Lower leg skin (tissue), 4 donors: ENCODE measurements at places on chromosomes 2 and 18.
A peak's percentile ranks its signal among the peaks of the same experiment; 100 is the strongest.

DNA sequence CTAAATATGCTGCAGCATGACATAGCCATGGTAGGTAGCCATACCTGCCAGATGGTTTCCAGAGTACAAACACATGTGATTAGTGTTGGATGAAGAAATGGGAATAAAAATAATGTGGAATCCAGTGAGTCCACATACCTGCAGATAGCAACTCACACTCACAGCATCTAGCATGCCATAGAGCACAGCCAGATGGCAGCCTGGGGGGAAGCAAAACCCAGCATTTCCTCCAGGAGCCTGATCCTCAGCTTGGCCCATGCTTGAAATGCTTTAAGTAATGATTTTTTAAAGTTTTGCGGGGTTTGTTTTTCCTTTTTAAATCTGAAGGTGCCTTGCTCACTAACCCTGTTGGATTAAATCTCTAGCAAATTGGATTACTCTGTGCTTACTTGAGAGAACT, 535.1 kb downstream of the STK39 start:
- no peak for DNase-seq

DNA sequence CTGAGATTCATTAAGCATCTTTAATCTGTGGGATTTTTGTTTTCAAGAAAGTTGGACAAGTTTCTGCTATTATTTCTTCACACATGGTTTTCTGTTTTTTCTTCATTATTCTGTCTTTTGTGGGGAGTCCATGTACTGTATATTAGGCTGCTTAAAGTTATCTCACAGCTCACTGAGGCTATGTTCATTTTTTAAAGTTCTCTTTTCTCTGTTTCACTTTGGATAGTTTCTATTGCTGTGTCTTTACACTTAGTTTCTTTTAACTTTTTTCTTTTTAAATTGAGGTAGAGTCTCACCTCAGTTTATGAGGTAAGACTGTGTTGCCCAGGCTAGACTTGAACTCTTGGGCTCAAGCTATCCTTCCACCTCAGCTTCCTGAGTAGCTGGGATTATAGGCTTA, 8.6 kb downstream of the OSBPL6 start:
- DNase-seq: no peak

GRCh38 chr2:170863087-170863486, 46.4 kb downstream of the GAD1 start:
- DNase-seq: no peak

- DNase-seq: no peak
These were observed 114.0 kb upstream of the SLC39A10 start for GRCh38 chr2:195543063-195543462.

- no peak for DNase-seq
These were observed 6.5 kb downstream of the IL1B start for GRCh38 chr2:112829961-112830681.

- DNase-seq: no peak
These were observed 652.7 kb downstream of the DCDC2C start for GRCh38 chr2:4356109-4356508.

- DNase-seq: no peak
These were observed 150.8 kb downstream of the PXDN start for GRCh38 chr2:1593371-1594122.

DNA sequence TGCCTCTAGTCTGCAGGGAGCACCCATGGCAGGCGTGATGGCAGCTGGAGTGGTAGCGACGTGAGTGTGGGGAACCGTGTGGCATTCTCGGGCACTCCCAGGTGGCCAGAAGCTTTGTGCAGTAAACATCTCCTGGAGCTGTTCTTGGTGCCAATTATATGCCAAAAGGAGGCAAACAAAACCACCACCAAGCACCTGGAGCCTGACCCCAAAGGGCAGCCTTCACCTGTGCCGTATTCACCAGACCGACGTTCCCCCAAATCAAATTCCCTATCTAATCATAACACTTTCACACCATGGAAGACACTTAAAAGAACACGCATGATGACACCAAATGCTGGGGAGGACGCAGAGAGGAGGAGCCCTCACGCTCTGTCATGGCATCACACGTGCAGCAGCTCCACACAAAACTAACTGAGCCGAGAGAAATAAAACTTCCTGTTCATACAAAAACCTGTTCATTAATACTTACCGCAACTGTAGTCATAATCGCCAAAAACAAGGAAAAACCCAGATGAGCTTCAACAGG, 123.6 kb downstream of the EIPR1 start:
- no peak for DNase-seq

- no peak for DNase-seq
These were observed 103.4 kb upstream of the TMEM18 start for GRCh38 chr2:780581-780980.

DNA sequence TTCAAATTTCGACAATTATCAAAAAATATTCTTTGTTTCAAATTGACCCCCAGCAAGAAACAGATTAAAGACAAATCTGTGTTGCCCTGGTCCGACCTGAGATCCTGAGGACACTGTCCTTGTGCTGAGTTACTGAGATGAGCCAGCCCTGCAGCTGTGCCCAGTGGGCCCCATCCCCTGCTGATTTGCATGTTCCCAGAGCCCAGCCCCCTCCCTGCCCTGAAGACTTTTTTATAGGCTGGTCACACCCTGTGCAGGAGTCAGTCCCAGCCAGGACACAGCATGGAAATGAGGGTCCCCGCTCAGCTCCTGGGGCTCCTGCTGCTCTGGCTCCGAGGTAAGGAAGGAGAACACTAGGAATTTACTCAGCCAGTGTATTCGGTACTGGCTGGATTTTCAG, 31.4 kb upstream of the ZNG1B start:
- DNase-seq: no peak

DNA sequence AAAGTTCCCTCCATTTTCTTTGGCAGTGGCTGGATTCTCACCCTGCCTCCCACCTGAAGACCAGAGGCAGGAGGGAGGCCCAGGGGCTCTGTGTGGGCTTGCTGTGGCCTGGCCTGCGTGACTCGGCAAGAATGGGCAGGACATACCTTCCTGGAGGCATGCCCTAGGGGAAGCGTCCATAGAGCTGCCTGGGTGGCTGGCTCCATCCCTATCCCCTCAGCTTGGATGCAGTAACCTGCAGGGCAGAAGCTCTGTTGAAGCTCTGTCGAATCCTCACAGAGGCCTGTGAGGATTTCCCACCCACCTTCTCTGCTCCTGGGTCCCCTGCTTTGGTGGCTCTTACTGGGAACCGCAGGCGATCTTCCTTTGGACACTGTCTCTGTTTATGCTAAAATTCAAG, 1.3 kb upstream of the PRSS56 start:
- no peak for DNase-seq

- no peak for DNase-seq
These were observed 235.1 kb downstream of the SEPTIN10 start for GRCh38 chr2:109378682-109379081.

- no peak for DNase-seq
These were observed 150.4 kb downstream of the PTH2R start for GRCh38 chr2:208556983-208557484.

DNA sequence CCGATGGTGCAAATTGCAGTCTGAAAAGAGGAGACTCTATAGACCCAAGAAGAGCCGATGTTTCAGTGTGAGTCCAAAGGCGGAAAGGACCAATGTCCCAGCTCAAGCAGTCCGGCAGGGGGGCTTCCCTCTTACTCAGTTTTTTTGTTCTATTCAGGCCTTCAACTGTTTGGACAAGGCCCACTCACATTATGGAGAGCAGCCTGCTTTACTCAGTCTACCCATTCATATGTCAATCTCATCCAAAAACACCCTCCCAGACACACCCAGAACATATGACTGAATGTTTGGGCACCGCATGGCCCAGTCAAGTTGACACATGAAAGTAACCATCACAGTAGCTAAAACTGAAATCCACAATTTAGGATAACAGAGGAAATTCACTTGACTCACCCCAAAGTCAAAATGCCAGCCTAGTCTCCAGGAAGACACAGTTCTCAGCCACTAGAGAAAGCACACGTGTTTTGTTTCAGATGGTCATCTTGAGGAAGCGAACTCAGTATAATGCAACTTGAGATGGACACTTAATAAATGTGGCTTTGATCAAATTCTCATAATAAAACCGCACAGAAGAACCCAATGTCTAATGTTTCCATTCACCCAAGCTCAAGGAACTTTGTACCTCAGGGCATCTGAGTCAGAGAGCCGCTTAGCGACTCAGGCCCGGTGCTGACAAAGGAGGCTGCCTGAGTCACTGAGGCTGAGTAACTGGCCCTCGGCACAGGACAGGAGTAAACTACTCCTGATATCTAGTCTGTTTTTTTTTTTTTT, 2.4 kb downstream of the FHL2 start:
- peak; percentile 80 for DNase-seq

DNA sequence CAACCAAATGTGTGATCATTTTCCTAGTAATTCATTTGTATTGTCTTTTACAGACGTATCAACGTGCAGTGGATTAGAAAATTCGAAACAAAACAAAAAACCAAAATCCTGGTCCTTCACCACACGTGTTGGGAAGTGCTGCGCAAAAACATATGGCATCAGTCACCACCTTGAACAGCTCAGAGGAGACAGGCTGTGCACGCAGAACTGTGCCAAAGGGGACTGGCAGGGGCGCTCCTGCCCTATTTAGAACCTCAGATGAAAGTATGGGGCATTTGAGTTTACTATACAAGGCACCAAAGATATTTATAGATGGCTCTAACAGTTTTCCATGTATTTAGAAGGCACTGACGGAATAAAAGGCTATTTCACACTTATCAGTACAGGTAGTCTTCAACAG, 42.3 kb downstream of the NOL10 start:
- no peak for DNase-seq

DNA sequence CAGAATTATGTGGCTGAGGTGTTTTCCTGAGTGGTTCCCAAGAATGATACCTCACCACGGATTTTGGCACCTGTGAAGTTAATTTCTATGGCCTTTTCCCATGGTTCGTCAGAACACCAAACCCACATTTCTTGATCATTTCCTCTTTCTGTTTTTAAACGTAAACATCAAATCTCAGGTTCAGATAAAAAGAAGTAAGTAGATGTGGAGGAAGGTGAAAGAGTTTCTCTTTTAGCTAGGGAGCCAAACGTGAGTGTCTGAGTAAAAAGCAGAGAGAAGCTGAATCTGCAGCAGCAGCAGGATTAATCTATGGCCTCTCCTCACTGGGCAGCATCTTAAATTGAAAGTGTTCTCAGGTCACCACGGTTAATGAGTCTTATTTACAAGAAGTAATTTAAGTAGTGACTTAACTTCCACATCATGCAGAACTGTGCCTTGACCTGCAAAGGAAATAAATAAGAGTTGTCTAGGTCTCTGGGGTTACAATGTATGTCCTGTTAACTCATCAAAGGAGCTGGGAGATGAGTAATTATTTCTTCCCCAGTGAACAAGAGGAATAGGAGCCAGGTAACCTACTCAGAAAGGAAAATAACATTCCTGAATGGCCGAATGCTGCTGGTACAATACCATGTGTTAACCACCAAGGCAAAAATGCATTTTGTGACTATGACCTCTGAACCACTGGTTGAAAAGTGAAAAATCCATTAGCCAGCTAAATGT, 139.6 kb upstream of the NETO1 start:
- DNase-seq: no peak

- no peak for DNase-seq
These were observed 16.3 kb downstream of the WDPCP start for GRCh38 chr2:63572001-63572400.

- DNase-seq: no peak
These were observed 245.0 kb downstream of the CLIP4 start for GRCh38 chr2:29360016-29360784.

- no peak for DNase-seq
These were observed 31.8 kb downstream of the GRB14 start for GRCh38 chr2:164589522-164589921.

GRCh38 chr2:20186855-20187187, 38.1 kb downstream of the SDC1 start:
- no peak for DNase-seq

DNA sequence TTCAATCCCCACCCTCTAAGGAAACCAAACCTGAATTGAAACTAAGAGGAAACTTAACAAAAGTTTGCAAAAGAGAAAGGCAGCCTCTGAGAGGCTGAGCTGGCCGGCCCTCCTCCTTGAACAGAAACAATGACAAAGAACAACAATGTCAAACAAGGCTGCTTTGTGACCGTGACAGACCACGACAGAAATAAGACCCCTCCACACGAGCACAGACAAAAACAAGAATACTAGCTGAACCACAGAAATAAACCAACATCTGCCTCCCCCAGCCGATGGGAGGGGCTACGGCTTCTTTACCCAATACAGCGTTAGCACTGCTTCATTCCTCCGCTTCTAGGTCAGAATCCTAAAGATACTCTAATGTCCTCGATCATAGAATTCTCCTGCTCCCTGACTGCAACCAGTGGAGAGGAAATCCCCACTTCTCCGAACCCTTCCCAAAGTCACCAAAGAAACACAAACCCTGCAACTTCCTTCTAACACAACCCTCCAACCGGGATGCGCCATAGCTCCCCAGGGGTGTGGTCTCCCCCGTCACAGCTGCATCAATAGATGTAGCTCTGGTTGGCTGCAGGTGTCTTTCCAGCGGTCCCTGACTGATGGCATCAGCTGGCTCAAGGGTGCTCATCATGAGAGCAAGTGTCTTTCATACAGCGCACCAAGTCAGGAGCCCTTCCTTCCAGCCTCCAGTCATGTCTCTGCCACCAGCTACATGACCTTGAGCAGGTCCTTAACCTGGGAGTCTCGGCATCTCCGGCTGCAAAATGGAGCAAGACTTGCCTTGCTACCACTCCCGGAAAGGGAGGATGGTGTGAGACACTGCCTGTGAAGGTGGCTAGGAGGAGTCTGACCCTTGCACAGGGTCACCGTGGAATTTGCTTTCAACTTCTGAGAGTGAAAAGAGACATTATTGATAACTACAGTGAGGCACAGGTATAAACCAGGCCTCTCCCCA, 198.6 kb downstream of the HAUS1 start:
- DNase-seq: no peak

- no peak for DNase-seq
These were observed 103.5 kb downstream of the SMIM21 start for GRCh38 chr18:75323821-75324585.

DNA sequence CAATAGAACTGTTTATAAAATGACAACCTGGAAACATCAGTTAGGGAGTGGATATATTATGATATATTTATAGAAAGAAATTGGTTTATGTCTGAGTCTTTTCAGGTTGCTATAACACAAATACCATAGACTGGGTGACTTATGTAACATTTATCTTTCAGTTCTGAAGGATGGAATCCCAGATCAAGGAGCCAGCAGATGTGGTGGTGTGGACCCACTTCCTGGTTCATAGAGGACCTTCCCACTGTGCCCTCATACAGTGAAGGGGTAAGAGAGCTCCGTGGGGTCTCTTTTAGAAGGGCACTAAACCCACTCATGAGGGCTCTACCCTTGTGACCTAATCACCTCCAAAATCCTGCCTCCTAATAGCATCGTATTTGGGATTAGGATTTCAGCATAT, 86.7 kb downstream of the BCL2 start:
- DNase-seq: no peak

- no peak for DNase-seq
These were observed 193.7 kb downstream of the STK39 start for GRCh38 chr2:168053676-168054075.
